NCI-H1694 treated with DMSO at 0.1 percent for 48 hours (cell line): ENCODE measurements at places on chromosomes 12 and 14.

- DNase-seq, result no peak
These were observed 128.4 kb downstream of the METTL25 start for GRCh38 chr12:82486524-82487235.

DNA sequence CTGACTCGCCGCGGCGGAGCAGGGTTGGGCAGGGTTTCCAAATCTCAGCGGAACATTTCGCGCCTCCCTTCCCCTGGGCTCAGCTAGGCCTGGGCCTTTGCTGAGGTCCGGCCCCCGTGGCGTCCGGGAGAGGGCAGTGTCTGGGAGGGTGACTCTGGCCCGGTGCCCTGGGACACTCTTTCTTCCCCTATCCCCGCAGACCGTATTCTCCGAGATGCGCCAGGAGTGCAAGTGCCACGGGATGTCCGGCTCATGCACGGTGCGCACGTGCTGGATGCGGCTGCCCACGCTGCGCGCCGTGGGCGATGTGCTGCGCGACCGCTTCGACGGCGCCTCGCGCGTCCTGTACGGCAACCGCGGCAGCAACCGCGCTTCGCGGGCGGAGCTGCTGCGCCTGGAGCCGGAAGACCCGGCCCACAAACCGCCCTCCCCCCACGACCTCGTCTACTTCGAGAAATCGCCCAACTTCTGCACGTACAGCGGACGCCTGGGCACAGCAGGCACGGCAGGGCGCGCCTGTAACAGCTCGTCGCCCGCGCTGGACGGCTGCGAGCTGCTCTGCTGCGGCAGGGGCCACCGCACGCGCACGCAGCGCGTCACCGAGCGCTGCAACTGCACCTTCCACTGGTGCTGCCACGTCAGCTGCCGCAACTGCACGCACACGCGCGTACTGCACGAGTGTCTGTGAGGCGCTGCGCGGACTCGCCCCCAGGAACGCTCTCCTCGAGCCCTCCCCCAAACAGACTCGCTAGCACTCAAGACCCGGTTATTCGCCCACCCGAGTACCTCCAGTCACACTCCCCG, 3.0 kb downstream of the WNT1 start:
- no peak for DNase-seq

GRCh38 chr12:84638811-84639368, 273.7 kb downstream of the SLC6A15 start:
- DNase-seq, result no peak

- no peak for DNase-seq
These were observed 209.7 kb downstream of the CACNA1C start for GRCh38 chr12:2262449-2262848.

- no peak for DNase-seq
These were observed 15.8 kb downstream of the KRT7 start for GRCh38 chr12:52248541-52249461.

- DNase-seq, result no peak
These were observed 168.6 kb upstream of the FAR2 start for GRCh38 chr12:28980436-28980835.

GRCh38 chr12:78864403-78864869, at the start of gene SYT1:
Gene SYT1, plus strand, starts transcription at chr12:78864774.
- DNase-seq, result peak; percentile 87

- DNase-seq, result no peak
These were observed 61.2 kb upstream of the OTOGL start for GRCh38 chr12:80038062-80038560.

- no peak for DNase-seq
These were observed 31.7 kb upstream of the DYNC1H1 start for GRCh38 chr14:101932673-101933072.

GRCh38 chr14:58479975-58480374, 52.5 kb downstream of the KIAA0586 start:
- DNase-seq, result no peak

DNA sequence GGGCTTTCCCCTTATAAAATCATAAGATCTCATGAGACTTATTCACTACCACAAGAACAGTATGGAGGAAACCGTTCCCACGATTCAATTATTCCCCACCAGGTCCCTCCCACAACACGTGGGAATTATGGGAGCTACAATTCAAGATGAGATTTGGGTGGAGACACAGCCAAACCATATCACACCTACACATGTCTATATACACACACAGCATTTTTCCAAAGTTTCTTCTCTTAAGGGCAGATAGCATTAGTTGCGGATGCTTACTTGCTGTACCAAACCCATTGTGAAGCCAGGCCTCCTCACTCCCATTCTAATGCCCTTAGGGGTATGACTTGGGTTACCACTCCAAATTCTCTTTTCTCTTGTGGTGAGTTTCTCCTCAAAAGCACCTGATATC, 104.1 kb upstream of the RAP1B start:
- DNase-seq, result no peak
